ENCODE measurements at places on chromosomes 3 and 15.
A peak's percentile ranks its signal among the peaks of the same experiment; 100 is the strongest.

- no peak for DNase-seq
Observed at GRCh38 chr15:35713733-35714132, 167.8 kb upstream of the DPH6 start.

DNA sequence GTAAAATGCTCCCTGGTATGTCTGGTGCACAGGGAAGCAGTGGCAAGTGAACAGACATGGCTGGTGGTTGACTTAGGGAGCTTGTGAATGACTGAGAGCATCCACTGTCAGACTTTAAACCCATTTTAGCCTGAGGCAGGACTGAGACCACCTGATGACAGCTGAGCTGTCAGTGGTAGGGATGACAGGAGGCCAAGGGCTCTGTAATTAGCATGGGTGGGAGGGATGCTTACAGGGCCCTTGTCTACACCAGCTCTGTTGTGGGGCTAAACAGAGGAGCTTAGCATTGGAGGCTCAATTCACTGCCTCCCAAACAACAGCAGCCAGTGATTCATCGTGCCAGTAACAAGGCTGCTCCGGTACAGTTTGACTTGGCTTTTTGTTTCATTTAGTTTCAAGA is 169.4 kb downstream of the CHST2 start:
- no peak for DNase-seq

DNA sequence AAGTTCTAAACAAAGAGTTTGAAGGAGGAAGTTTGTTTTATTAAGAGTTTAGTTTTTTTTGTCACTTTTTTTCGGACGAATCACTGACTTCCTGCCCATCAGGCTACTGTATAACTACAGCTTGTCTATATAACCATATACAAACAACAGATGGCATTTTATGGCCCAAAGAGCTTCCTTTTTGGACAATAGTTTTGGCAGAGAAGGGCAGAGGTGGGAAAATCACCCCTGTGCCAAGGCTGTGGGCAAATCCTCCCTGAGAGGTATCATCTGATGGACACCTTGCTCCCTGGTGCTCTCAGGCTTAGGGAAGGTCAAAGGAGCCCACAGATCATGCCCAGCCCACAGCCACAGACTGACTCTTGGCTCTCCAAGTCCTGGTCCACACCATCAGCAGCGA is 113.4 kb downstream of the OXNAD1 start:
- no peak for DNase-seq

DNA sequence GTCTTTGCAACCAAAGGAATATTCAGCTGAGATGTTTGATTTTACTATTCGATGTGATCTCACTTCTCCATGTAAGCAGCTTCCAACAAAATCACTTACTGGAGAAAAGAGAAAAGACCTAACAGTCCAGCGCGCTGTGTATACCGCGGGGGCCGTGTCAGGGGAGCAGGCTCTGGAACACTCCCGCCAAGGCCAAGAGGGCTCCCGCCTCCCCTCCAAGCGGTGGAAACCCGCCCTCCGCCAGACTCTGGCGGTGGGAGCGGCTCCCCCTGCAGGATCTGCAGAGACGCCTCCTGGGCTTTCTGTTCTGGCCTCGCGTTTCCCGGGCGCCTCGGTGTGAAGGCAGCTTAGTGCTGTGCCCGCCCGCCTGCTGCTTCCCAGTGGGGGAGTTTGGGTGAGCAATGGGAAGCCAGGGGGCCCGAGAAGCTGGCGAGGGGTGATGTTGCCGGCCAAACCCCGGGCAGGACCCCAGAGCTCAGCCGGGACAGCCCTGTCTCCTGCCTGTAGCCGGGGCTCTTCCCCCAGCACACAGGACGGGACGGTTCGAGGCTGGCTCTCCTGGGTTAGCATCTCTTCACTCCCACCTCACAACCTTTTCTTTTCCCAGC is 36.3 kb downstream of the CHST14 start:
- DNase-seq, result peak; percentile 57

DNA sequence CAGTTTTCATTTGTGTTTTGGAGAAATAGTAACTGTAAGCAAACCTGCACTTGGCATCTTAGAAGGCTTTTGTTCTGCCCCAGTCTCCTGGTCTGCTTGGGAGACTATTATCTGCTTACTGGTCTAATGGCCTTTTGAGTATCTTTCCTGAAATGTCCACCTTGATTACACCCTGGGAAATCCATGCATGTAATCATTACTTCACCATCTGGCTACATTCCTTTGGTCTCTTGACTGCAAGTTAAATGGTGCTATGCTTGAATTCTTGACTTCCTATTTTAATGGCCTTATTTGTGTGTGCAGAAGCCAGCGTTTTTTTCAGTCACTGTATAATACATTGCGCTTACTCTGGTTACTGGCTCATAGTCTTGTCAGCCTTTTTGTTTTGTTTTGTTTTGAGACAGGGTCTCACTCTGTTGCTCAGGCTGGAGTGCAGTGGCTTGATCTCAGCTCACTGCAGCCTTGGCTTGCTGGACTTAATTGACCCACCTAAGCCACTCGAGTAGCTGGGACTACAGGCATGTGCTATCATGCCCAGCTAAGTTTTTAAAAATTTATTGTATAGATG is 30.0 kb downstream of the CHD2 start:
- DNase-seq, result no peak

- no peak for DNase-seq
Observed at GRCh38 chr3:127822041-127822681, at the start of gene MGLL. Gene MGLL (minus strand): TSS chr3:127822515. CDS start chr3:127822318, 197 bp downstream.

DNA sequence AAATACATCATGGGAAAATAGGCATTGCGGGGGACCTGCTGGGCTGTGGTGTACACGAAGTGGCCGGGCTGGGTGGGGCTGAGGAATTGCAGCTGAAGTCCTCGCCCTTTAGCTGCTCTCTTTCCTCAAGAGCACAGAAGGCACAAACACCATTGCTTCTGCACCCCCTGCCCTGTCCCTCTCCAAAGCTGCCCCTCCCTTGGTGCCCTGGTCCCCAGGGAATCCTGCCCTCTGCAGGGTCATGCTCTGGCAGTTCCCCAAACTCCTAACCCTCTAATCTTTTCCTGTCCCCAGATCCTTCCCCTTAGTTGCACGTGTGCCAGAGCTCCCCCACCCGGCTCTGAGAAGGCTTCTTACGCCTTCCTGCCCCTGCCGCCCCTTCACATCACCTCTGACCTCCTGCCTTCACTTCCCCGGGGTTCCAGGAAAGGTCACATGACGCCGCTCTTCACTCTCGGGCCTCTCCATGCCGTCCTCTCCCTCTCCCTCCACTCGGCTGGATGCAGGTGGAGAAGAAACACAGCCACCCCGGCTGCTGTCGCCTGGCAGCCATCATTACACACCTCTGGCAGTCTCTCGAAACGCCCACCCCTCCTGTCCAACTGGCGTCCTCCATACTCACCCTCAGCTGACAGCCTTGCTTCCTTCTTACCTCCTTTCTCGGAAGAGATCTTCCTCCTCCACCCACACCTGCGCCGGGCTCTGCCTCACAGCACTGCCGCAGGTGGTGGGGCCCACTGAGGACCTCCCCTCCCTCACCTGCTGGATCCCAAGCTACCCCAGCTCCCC is 6.9 kb upstream of the PCSK6 start:
- DNase-seq, result no peak

DNA sequence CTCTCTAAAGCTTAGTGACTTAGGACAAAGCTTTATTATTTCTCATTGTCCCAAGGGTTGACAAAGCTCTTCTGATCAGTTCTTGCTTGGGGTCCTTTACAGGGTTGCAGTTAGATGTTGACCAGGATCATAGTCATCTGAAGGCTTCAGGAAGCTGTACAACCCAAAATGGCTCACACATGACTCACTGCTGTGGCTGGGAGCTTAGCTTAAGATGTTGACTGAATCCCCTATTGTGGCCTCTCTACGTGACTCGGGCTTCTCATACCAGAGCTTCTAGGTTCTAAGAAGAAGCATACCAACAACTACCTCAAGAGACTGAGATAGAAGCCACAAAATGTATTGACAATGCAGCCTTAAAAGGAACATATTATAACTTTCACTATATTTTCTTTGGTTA is 569.6 kb upstream of the ROBO2 start:
- DNase-seq, result no peak

- no peak for DNase-seq
Observed at GRCh38 chr3:74124782-74125181, 489.7 kb downstream of the CNTN3 start.

GRCh38 chr3:24316887-24317383 is 177.7 kb downstream of the THRB start:
- DNase-seq, result no peak

- no peak for DNase-seq
Observed at GRCh38 chr15:41832875-41833274, 5.0 kb downstream of the JMJD7 start.

DNA sequence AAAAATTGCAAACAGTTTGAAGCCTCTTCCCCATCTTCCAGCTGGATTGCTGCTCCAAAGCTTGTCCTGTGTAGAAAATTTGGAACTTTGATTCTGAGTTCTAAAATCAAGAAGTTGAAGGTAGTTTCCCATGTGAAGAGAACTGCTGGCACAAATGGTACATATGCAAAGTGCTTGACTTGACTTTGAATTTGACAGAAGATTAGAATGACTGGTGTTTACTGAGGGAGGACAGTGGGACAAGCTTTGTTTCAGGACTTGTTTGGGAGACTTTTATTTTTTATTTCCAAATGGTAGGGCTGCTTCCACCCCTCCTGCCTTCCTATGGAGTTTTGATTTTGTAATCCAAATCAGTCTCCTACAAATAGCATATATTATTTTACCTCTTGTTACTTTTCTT is 7.4 kb downstream of the ZFAND6 start:
- no peak for DNase-seq

DNA sequence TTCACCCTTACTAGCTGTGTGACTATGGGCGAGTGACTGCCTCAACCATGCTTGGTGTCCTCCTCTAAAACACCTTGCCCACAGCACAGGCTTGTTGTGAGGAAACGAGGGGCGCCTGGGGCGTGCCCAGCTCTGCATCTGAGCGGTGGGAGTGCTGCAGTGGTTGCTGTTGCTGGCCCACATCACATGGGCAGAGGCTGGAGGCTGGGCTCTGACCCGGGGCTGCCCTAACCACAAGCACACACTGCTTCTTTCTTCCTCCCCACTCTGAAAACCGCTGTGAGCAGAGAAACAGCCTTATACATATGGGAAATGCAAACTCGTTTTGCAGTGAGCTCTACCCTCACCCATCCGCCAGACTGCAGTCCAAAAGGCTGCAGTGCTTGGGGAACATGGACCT is 74.8 kb upstream of the RPL32 start:
- peak; percentile 38 for DNase-seq

GRCh38 chr15:40948706-40949473 is 4.4 kb upstream of the CHAC1 start:
- no peak for DNase-seq

DNA sequence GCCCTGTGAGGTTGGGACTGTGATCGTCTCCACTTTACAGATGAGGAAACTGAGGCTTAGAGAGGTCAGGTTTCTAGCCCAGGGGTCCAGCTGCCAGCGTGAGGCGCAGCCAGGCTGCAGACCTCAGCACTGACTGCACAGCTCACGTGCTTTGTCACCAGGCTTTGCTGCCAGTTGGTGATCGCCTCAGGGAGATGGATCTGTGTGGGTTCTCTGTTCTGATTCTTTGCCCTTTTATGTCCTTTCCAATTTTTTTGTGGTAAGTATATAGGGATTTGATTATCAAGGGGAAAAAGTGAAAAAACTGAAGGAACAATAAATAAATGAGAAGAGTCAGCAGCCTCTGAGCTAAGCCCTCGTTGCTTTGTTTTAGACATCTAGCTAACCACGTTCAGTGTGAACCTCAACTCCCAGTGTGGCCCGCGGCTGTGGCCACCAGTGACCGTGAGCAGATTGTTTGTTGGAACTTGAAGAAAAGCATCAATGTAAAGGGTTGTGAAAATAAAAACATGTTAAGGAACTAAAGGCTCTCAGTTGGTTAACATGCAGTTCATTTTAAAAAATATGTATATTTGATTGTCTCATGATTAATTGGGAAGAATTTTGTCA is 117.6 kb downstream of the PDE8A start:
- DNase-seq, result no peak

DNA sequence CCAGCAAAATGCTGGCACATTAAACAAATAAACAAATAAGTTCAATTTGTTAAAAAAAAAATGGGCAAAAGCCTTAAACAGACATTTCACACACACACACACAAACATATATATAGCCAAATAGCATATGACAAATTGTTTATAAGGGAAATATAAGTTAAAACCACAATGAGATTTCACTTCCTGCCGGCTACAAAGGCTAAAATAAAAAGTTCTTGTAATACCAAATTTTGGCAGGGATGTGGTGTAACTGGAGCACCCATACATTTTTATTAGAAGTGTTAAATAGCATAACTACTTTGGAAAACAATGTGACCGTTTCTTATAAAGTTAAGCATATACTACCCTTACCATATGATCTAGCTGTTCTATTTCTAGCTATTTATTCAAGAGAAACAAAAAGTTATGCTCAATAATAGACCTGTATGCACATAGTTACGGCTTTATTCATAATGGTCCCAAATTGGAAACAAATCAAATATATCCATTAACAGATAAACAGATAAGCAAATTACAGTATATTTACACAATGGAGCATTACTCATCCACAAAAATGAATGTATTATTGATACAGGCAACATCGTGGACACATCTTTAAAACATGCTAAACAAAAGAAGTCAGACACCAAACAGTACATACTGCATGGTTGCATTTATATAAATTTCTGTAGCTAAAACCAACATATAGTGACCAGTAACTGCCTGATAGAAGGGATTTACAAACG is 93.9 kb downstream of the EOMES start:
- DNase-seq, result no peak

All from stimulated activated CD8-positive, alpha-beta memory T cell treated with anti-CD3 and anti-CD28 coated beads, Interleukin-15, amount 100 ng/mL, for 48 hours (primary cell).